ENCODE measurements at places on chromosomes 3 and 15. TPM values are rescaled to one million over a fixed set of nuclear protein-coding genes. Genes with fewer than 3 reads are reported as not detected.

The MYO5C gene
- total RNA-seq = 35.6 TPM

The CCR8 gene
- not detected for total RNA-seq

The ROBO2 gene
- total RNA-seq = 0.39 TPM

- no peaks in the 10 kb centered on the region for H3K36me3 ChIP-seq
- no peaks in the 10 kb centered on the region for H3K27me3 ChIP-seq
- H3K27ac ChIP-seq = no peak overlapping the region
- no peaks in the 10 kb centered on the region for H3K4me1 ChIP-seq
- H3K4me3 ChIP-seq = no peak overlapping the region
- DNase-seq = no peak
Observed at GRCh38 chr15:63172851-63173451, 15.7 kb upstream of the RPS27L start.

DNA sequence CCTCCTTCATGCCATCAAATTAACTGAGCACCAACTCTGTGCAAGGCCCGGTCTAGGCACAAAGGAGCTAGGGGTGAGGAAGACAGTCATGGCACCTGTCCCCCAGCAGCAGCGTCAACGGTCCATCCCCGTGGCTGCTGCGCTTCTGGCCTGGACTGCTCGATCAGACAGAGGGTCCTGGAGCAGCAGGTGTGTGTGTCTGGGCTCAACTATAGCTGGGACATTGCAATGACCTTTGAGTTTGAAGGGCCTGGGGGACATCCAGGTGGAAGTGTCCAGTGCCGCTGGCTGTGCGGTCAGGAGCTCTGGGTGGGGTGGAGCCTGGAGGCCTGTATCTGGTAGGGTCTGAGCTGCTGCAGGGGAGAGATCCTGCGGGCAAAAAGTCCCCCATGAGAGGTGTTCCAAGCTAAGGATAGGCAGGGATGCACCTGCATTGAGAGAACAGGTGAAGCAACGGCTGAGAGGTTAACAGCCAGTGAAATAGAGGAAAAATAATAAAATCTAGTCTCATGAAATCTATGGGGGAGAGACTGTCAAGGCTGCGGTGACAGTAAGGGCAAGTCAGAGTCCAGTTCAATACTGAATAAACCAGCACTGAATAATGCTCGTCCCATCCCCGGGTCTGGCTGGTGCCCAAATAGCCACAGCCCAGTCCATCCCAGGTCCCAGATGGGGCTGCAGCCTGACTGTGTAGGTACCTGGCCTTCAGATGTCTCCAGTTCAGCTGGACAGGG is 25.4 kb upstream of the SLC41A3 start:
- H3K36me3 ChIP-seq = no peaks in the 10 kb centered on the region
- H3K27ac ChIP-seq = no peak overlapping the region
- H3K4me1 ChIP-seq = no peaks in the 10 kb centered on the region
- no peak for DNase-seq

DNA sequence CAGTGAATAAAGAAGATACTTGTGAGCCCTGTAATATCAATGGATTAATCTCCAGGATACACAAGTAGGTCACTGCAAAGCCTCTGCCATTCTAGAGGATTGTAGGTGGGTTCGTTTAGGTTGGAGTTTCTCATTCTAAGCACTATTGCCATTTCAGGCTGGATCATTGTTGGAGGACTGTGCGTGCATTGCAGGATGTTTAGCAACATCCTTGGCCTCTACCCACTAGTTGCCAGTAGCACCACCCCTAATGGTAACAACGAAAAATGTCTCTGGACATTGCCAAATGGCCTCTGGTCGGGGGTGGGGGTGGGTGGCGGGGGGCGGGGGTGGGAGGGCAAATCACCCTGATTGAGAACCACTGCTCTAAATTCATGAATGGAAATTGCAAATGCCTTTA is 4.9 kb upstream of the IFT57 start:
- H3K27me3 ChIP-seq = no peaks in the 10 kb centered on the region
- no peak overlapping the region for H3K4me3 ChIP-seq
- H3K36me3 ChIP-seq = no peaks in the 10 kb centered on the region
- peaks cover 9% of the 10 kb centered on the region for H3K4me1 ChIP-seq
- H3K27ac ChIP-seq = no peak overlapping the region

Data from PC-9 (cell line).